NT2/D1 (cell line): ENCODE measurements at places on chromosomes 6 and 20.

GRCh38 chr20:22946596-22946995 lies 88.5 kb upstream of the SSTR4 start:
- no peak for DNase-seq

GRCh38 chr6:161091972-161092701 lies 100.6 kb downstream of the MAP3K4 start:
- DNase-seq = no peak

DNA sequence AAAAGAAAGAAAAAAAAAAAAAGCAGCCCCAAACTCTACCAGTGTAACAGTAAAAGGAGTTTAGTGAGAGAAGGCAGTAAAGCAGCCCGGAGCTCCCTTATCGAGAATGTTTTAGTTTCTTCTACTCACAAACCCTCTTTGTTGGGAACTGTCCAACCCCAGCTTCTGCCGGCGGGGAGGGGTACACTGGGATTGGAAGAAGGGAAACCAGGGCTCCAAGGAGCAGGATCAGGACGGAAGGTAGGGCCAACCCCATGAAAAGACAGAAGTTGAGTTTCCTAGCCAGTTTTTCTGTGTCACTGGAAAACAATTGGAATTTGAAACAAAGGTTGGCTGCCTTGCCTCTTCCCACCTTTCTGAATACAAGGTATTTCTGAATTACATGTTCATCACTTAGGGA lies 66.0 kb downstream of the KIZ start:
- no peak for DNase-seq

DNA sequence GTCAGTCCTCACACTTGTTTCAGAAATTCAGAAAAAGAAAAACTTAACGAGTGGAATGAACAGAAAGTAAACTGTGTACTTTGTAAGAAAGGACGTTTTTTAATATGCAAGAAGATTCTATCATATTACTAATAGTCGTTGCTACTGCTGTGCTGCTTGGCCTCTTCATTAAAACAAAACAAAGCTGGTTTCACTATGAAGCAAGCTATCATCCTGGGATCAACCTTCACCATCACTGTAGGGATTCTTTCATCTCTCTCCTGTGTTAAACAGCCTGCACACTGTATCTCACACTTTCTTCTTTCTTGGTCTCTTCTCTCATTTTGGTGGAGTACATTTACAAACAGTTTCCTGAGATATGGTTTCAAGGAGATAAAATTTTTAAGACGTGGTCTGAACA lies 284.2 kb downstream of the BTBD9 start:
- DNase-seq = no peak

GRCh38 chr6:42158011-42158410 lies 15.2 kb upstream of the GUCA1A start:
- DNase-seq = no peak

DNA sequence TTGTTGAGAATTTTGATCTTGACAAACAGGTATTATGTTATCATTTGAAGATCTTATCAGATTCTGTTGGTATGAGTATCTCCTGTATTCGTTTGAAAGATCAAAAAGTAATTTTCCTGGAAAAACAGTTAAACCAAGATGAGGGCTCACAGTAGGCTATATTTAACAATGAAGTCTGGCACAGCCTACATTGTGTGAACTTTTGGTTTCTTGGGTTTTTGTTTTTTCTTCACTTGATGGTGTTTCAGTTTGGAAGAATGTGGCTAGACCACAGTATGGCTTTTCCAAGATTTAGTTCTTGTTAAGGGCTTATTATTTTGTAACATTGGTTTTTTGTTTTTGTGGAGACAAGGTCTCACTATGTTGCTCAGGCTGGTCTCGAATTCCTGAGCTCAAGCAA lies 306.4 kb downstream of the CDKAL1 start:
- no peak for DNase-seq

DNA sequence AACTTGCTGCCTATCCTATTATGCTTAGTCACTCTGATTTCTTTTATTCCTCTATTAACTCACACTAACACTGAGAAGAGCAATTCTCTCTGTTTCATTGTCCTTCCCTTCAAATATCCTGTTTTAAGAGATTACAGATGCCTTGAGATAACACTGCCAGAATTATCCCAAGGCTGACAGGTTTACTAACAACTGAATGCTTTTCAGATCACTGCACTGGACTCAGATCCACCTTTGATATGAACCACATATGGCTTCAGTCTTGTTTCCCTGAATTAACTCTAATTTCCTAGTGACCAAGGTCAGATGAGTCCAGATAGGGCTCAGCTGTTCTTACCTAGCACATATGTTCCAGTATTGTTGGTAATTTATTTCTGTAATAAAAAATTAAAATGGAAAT lies 633.1 kb downstream of the GRIK2 start:
- no peak for DNase-seq

GRCh38 chr20:51541189-51542032 lies 1.1 kb downstream of the NFATC2 start:
- DNase-seq = no peak

- no peak for DNase-seq
Measured at GRCh38 chr6:142008781-142009180, 123.9 kb upstream of the GJE1 start.

DNA sequence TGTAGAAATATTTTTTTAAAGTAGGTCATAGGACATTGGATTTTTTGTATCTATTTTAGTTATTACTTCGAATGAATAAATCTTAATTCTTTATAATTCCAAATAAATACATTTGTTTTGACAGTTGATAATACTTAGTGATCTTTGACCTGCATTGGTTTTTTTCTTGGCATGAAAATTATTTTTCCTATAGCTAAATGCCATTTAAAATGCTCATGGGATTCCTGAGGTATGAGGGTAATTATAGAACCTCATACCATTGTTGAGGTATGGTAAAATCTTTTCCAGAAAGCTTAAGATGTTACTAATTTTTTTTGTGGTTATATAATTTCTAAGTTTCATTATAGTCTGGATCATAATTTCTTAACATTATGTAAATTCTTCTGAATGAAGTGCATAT lies 8.3 kb downstream of the PM20D2 start:
- DNase-seq = no peak

DNA sequence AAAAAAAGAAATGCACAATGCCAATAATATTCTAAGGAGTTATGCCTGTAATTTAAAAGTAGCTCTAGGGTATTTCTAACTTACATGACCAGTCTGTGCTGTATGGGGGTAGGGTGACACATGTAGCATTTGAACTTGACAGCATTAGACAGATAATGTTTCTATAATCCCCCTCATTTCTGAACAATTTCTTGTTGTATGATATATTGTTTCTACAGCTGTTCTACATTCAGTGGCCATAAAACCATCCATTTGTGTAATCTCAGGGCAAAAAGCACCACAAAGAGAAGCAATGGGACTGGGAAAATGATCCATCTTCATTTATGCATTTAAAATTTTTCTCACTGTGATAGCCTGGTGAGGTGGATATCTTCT lies 767.8 kb downstream of the TFAP2A start:
- no peak for DNase-seq

GRCh38 chr6:117156741-117157140 lies 108.6 kb upstream of the VGLL2 start:
- no peak for DNase-seq

DNA sequence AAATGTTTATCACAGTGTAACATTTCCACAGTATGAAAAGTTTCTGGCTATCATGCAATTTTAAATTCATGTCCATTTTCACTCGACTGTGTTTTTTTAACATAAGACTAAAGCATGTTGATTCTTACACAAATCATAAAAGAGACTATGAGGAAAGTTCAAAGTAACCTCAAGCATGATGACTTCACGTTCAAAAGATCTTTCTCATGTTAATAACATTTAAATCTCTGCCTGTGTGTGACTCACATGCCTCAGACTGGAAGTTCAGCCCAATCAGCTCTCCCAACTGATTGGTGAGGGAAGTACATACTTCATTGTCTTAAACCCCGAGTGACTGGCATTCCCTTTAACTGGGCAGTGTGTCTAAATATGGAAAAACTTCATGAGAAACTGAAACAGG lies 37.4 kb downstream of the ATXN1 start:
- DNase-seq = peak; percentile 20

- DNase-seq = no peak
Measured at GRCh38 chr6:42190554-42191183, 4.1 kb downstream of the GUCA1B start.

DNA sequence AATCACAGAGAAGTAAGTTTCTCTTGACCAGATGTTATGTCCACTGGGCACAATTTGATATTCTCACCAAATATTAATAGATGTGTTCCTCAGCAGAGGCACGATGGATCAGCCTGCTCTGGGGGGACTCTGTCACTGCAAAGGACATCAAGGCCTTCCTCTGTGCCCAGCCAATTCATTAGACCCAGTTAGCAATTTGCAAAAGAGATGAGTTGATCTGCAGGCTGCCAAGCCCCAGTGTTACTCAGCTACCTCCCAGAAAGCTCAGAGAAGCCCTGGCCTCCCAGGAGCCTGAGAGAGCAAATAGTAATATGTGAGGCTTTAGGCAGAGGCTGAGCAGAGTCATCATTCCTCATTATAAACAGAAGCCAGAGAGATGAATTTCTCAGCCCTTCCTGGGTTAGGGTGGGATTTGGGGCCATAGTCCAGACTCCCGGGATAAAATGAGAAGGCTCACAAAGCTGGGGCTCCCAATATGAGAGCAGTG lies 54.2 kb downstream of the ZNF831 start:
- DNase-seq = no peak

GRCh38 chr20:39645131-39645530 lies 683.0 kb downstream of the DHX35 start:
- no peak for DNase-seq

DNA sequence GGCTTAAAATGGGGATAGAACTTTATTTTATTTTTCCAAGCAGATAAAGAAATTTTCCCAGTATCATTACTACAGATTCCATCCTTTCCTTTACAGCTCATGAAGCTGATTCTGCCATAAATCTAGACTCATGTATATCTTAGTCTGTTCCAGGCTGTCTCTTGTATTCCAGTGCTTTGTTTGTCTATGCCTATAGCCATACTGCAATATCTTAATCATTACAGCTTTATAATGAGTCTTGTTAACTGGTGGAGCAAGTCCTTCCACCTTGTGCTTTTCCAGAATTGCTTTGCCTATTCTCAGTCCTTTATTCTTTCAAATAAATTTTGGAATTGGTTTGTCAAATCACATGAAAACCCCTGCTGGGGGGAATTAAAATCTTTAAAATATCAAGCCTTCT lies 99.2 kb downstream of the MAP3K5 start:
- DNase-seq = no peak

DNA sequence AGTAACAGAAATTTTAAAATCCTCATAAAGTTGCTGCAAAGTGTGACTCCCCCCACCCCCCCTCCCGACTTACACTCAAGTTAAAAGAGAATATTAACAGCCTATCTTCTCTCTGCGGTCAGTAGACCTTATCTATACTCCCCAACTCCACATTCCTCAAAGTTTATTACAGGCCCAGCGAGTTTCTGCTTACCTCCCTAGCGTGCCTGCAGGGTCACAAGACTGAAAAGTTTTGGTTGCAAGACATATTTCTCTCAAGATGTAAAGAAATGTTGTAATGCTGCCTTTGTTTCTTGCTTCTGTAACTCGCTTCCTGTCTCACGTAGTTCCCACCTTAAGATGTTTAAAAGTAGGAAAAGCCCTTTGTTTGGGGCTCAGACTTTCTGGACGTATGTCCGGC lies 699.6 kb downstream of the PHF3 start:
- no peak for DNase-seq

DNA sequence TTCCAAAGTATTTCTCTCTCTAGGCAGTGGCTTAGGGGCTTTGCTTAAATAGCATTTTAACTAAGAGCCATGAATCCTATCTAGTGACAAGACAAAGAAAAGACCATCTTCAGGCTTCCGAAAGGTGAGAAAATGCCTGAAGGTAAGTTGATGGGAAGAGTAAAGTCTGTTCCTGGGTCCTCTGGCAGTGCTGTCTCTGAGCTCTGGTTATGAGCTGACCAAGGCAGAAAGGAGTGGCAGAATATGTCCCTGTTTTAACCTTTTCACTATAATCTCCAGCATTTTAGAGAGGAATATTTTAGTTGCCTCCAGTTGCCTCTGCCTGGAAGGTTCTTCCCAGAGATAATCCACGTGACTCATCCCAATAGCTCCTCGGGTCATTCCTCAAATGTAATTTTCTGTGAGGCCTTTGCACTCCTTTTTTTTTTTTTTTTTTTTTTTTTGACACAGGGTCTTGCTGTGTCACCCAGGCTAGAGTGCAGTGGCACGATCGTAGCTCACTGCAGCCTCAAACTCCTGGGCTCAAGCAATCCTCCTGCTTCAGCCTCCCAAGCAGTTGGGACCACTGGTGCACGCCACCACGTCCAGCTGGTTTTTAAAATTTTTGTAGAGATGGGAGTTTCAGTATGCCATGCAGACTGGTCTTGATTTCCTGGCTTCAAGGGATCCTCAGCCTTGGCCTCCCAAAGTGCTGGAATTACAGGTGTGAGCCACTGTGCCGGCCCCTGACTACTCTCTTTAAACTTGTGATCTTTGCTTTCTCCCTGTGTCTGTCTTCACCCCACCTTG lies 3.7 kb upstream of the ARMH2 start:
- DNase-seq = no peak

DNA sequence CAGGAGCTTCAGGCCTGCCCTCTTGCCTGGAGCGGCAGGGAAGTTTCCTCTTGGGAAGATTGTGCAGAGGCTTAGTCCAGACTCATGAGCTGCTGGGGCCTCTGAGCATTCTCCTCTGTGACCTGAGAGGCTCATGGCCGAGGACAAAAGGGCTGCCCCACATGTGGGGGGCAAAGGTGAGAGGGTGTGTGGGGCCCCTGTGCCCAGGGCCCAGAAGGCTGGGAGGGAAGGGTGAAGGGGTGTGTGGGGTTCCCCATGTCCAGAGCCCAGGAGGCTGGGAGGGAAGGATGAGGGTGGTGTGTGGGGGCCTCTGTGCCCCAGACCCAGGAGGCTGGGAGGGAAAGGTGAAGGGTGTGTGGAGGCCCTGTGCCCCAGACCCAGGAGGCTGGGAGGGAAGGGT lies 50.8 kb upstream of the SLC22A1 start:
- DNase-seq = no peak

- DNase-seq = no peak
Measured at GRCh38 chr6:6412700-6413099, 92.2 kb upstream of the F13A1 start.

DNA sequence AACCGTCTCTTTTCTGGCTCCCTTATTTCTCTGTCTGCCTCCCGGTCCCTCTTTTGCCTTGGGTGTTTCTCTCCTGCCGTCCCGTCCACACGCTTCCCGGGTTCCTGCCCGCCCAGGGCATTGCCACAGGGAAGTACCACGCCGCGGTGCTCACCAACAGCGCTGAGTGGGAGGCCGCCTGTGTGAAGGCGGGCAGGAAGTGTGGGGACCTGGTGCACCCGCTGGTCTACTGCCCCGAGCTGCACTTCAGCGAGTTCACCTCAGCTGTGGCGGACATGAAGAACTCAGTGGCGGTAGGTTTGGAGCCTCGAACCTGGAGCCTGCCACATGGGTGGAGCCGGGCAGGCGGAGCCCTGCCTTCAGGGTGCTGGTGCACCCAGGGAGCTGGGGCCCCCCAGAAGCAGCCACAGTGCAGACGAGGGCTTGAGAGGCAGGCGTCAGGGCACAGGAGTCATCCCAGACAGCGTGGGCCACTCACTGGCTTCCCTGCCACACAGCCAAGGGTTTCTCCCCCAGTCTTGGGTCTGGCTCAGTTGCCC lies 21.3 kb downstream of the NPEPL1 start:
- no peak for DNase-seq

- DNase-seq = no peak
Measured at GRCh38 chr20:32204205-32205109, 3.1 kb downstream of the PLAGL2 start.
